ENCODE measurements at places on chromosomes 1 and 21. TPM values are rescaled to one million over a fixed set of nuclear protein-coding genes. Genes with fewer than 3 reads are reported as not detected.

DNA sequence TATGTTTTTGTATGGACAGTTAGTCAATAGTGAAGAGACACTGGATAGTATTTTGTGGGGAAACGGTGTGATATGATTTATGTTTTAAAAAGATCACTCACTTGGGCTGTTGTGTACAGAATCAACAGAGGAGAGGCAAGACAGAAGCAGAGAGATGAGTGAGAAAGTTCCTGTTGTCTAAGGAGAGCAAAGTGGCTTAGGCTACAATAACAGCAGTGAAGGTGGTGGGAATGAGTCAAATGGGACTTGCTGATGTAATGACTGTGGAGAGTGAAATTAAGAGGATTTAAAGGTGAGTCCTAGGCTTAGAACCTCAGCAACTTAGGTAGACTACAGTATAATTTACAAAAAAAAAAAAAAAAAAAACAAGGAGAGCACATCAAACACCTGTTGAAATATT lies 169.2 kb upstream of the HP1BP3 start:
- peak; percentile 4 for DNase-seq

DNA sequence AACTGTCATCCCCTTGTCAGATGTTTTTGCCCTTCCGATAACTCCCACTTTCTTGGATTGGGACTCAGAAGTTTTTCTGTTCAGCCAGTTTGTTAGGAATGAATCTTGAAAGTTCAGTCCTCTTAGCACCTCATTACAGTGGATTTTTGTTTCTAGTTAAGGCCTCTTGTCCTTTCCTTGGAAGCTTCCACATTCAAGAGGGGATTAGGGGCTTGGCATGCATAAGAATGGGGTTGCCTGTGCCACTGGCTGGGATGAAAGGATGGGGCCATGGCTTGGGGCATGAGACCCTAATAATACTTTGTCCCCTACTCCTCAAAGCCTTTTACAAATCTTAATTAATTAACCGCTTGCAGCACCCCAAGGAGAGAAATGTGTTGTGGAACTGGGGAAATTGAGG lies 2.4 kb upstream of the DHDDS start:
- DNase-seq = no peak

- peak; percentile 79 for DNase-seq
Measured at GRCh38 chr21:35048706-35049617, at the start of gene RUNX1. Gene RUNX1 (minus strand): TSS chr21:35049302.

DNA sequence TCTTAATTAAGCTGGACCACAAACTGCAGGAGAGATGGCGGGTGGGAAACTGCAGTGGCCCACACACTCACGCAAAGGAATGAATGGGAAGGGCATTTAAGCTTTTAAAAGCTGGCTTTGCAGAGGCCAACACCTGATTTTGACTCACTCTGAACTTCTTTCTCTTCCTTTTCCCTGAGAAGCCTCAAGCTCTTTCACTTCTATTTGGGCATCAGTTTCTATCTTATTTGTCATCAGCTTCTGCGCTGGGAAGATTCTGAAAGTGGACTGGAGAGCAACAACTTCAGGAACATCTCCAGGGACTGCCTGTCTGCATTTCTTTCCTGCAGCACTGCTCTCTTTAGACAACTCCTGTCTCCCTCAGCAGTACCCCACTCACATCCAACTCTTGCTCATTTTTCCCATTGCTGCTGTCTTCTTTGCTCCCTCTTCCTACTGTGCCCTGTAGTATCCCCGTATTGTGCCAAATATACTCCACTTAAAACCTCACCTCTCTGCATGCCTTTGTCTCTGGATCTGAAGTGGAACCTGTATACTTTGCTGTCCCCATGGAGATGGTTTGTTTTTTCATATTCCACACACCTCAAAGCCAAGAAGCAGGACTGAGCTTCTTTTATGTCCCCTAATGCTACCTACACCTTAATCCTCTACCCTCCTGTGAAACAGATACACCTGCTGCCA lies 143.3 kb upstream of the JUN start:
- peak; percentile 71 for DNase-seq

DNA sequence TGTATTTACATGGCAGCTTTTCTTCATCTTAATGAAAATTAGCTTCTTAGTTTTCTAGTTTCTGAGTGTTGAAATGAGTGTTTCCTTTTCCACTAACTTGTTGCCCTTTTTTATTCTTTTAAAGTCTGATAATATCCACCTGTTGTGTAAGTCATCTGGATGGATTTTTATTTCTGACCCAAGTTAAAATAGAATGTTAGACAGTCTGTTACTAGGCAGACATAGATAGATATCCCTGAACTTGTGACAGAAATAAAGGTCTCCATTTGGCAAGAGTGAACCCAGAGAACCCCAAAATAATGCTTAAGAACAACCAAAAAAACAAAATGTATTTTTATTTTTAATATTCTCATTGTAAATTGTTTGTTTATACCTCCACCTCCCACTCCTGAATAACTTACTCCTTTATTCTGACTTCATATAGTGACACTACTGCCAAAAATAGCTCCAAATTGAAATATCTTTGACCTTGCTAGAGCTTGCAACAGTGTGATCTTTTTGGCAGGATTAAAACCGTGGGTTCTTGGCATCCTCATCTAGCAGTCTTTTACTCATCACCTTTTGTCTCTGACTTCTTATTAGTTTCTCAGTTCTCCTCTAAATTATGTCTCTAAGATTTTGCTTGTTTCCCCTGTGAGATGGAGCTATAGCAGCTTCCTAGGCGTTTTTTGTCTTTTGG lies 26.9 kb upstream of the SH3D21 start:
- DNase-seq = no peak

DNA sequence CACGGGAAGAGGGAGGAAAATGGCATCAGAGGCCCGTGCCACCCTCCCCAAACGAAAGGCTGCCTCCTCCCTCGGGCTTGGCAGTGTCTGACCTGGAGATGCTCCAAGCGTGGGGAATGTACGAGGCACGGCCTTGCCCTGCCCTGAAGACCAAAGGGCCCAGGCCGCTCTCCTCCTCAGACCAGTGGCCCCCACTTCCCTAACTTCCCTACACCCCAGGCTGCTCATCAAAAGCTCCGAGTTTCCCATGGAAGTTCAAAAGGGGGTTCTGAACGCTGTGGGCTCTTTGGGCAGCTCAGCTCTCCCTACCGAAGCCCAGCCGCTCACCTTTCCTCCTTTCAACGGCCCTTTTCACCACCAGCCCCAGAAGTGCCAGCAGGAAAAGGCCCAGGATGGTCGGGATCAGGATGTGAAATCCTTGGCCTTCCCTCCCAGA lies 11.8 kb downstream of the FCMR start:
- DNase-seq = no peak

Gene ZNF683
- not detected for total RNA-seq
